GM23248 (cell line): ENCODE measurements at places on chromosomes 2 and 18. TPM values are rescaled to one million over a fixed set of nuclear protein-coding genes. Genes with fewer than 3 reads are reported as not detected.

Gene SPDYA
- polyA plus RNA-seq, result 0.56 and 1.2 TPM in 2 replicates

Gene PDE11A
- 0.34 and 0.75 TPM in 2 replicates for polyA plus RNA-seq

DNA sequence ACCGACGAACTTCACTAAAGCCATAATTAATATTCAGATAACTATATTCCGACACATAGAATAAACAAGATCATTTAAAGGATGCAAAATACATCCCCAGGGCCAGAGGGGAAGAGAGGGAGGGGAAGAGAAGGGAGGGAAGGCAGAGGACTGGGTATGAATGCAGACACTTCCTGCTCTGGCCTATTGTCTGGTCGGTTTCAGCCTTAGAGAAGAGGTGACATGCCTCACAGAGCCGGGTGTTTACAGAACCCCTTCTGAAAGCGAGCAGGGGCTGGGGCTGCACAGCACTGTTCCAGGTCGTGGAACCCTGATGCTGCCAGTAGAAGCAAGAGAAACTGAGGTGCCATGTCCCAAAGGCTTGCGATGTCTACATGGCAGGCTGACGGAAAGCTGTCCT is 31.0 kb downstream of the CELF4 start:
- H3K27ac ChIP-seq, result no peak overlapping the region
- no peaks in the 10 kb centered on the region for H3K4me1 ChIP-seq
- H3K36me3 ChIP-seq, result no peaks in the 10 kb centered on the region
- no peak overlapping the region for H3K4me3 ChIP-seq

DNA sequence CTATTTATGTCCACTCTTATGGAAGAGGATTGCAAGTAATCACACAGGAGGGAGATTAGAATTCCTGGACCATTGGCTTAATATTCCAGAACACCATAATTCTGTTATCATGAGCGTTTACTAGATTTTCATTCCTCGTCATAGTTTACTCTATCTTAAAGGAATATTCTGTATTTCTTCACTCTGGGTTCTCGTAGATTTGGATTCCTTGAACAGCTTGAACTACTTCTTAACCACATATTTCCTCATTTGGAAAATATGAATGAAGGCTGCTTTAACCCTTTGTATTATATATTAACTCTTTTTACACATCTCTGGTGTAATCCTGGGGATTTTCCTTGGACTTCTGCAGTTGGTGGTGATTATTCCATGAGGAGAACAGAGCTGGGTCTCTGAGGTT is 46.3 kb upstream of the CCBE1 start:
- peak; percentile 57 for DNase-seq
- H3K4me3 ChIP-seq, result no peak overlapping the region; the same call in 1 of the 2 replicates
- no peaks in the 10 kb centered on the region for H3K36me3 ChIP-seq

DNA sequence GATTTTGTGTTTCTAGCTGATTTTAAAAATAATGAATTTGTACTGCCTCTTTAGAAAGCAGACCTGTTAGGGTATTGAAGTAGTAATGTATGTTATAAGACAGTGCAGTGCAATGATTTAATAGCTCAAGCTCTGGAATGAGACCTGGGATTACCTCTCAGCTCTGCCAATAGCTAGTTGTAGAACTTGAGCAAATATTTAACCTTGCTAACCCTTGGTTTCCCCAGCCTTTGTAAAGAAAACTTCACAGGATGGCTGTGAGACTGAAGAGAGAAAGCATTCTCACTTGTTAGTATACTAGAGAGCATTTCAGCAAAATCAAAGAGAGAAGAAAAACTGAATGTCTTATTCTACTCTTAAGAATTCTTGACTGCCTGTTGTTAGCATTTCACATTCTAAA is 293.9 kb downstream of the KIAA1328 start:
- H3K4me3 ChIP-seq, result no peak overlapping the region
- no peaks in the 10 kb centered on the region for H3K4me1 ChIP-seq
- H3K36me3 ChIP-seq, result no peaks in the 10 kb centered on the region
- no peaks in the 10 kb centered on the region for H3K27me3 ChIP-seq
- no peak for DNase-seq

GRCh38 chr18:79429785-79430281 is 34.1 kb downstream of the NFATC1 start:
- H3K4me1 ChIP-seq, result no peaks in the 10 kb centered on the region
- no peak overlapping the region for H3K27ac ChIP-seq
- H3K4me3 ChIP-seq, result no peak overlapping the region
- H3K27me3 ChIP-seq, result no peaks in the 10 kb centered on the region

DNA sequence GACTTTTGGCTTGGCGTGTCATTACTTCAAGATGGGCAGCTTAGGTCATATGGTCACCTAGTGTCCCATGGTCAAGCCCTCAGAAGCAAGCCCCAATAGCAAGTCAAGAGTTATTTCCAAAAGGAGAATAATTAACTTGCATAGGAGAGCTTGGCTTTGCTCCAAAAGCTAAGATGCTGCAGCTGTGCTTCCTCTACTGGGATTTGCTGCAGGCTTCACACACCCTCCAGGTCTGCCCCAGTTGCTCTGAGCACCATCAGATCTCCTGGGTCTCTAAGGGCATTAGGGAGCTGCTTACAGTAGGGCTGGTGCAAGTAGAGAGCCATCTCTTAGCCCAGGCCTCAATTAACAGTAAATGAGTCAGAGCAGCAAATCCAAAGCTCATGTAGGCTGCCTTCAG is 46.6 kb downstream of the THUMPD2 start:
- peak; percentile 11 for DNase-seq
- H3K36me3 ChIP-seq, result peaks cover 17% of the 10 kb centered on the region
- no peak overlapping the region for H3K4me3 ChIP-seq
- H3K27me3 ChIP-seq, result no peaks in the 10 kb centered on the region
- H3K27ac ChIP-seq, result no peak overlapping the region
- peaks cover 21% of the 10 kb centered on the region for H3K4me1 ChIP-seq

GRCh38 chr2:70861777-70862625 is 26.4 kb upstream of the CD207 start:
- H3K4me3 ChIP-seq, result no peak overlapping the region
- DNase-seq, result peak; percentile 83
- peaks cover 69% of the 10 kb centered on the region for H3K27me3 ChIP-seq
- no peaks in the 10 kb centered on the region for H3K4me1 ChIP-seq

DNA sequence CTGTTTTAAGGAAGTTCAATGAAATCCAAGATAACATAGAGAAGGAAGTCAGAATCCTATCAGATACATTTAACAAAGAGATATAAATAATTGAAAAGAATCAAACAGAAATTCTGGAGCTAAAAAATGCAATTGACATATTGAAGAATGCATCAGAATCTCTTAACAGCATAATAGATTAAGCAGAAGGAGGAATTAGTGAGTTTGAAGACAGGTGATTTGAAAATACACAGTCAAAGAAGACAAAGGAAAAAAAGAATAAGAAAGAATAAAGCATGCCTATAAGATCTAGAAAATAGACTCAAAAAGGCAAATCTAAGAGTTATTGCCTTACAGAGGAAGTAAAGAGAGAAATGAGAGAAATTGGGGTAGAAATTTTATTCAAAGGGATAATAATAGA is 204.1 kb downstream of the SS18 start:
- no peak overlapping the region for H3K4me3 ChIP-seq
- H3K36me3 ChIP-seq, result no peaks in the 10 kb centered on the region
- no peak for DNase-seq
- H3K27ac ChIP-seq, result no peak overlapping the region

- no peak overlapping the region for H3K27ac ChIP-seq
- no peaks in the 10 kb centered on the region for H3K4me1 ChIP-seq
- H3K36me3 ChIP-seq, result no peaks in the 10 kb centered on the region
- H3K27me3 ChIP-seq, result no peaks in the 10 kb centered on the region
- no peak for DNase-seq
Measured at GRCh38 chr2:125643585-125643984, 1012.4 kb upstream of the GYPC start.

- H3K27ac ChIP-seq, result no peak overlapping the region
- H3K4me3 ChIP-seq, result no peak overlapping the region
- no peaks in the 10 kb centered on the region for H3K4me1 ChIP-seq
- no peak for DNase-seq
- H3K27me3 ChIP-seq, result peaks cover 4% of the 10 kb centered on the region
Measured at GRCh38 chr2:36800381-36800780, 103.9 kb downstream of the VIT start.

DNA sequence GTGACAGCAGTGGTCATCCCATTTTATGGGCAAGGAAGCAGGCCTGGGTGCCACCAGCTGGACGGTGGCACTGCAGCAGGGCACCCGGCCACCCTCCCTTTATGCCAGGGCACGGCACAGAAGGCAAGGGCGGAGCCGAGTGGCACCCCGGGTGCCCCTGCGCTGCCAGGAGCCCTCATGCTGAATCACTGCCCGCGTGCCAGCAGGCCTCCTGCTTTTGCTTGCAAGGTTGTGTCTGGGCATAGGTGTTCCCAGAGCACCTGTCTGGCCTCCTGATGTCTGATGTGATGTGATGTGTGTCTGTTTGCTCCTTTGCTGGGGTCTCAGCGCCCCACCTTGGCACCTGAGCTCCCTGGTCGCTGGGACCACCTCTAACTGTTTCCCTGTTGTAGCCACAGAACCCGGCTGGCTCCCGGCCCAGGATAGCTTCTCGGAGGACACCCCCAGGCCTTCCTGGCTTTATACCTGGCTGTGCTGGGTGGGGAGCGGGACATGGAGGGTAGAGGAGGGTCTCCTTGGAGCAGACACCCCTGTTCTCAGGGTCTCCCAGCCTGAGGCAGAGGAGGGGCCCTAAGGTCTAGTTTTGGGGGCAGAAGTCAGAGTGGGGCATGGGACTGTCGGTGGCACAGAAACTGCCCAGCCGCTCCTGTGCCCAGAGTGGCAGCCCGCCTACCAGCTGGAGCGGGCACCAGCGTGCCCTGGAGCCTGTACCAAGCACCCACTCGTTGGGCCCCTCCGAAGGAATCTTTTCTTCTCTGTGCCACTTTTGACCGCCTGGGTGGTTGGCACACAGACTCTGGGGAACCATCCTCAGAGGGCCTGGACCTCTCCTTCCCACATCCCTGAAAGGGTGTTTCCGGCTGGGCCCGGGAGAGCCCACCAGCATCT is 3.6 kb downstream of the GPC1 start:
- no peak overlapping the region for H3K27ac ChIP-seq
- DNase-seq, result no peak
- H3K4me3 ChIP-seq, result no peak overlapping the region
- H3K4me1 ChIP-seq, result peaks cover 4% of the 10 kb centered on the region; the same call in 1 of the 2 replicates
- no peaks in the 10 kb centered on the region for H3K27me3 ChIP-seq
- H3K36me3 ChIP-seq, result no peaks in the 10 kb centered on the region

DNA sequence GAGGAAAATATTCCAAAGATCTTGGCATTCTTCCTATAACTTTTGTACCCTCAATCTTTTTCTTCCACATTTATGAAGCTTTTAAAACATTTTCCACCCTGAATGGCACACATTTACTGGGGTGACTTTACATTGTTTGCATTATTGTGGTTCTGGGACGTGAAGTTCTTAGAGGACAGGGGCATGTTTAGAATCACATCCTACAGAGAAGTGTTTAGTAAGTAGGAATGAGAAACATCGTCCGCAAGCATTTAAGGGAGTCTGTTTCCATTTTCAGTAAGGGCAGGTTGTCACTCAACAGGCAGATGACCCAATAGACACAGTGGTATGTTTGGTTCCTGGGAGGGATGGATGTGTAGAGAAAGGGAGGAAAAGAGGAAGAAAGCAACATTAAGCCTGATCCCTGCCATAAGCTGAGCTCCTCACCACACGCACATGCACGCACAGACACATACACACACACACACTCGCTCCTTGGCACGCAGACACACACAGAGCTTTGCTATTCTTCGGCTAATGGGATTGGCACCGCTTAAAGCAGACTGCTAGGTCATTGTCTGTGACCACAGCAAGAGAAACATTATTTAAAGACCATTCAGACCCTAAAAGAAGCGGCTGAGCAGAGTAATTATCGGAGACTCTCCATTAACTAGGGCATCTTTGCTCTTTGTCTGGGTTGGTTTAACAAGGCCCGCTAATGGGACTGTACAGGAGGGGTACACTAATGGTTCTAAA is 14.2 kb upstream of the PLEKHM3 start:
- 0 out of 2 replicates have a peak, but pooled peaks cover 13% of the 10 kb centered on the region for H3K4me1 ChIP-seq
- no peak overlapping the region for H3K27ac ChIP-seq
- H3K36me3 ChIP-seq, result no peaks in the 10 kb centered on the region
- no peak for DNase-seq

GRCh38 chr18:61765097-61765496 is 127.7 kb downstream of the RNF152 start:
- no peaks in the 10 kb centered on the region for H3K36me3 ChIP-seq
- peak overlapping the region; percentile 38 for H3K27ac ChIP-seq
- H3K4me3 ChIP-seq, result peak overlapping the region; percentile 47; the same call in 1 of the 2 replicates
- H3K27me3 ChIP-seq, result no peaks in the 10 kb centered on the region
- peaks cover 16% of the 10 kb centered on the region for H3K4me1 ChIP-seq

DNA sequence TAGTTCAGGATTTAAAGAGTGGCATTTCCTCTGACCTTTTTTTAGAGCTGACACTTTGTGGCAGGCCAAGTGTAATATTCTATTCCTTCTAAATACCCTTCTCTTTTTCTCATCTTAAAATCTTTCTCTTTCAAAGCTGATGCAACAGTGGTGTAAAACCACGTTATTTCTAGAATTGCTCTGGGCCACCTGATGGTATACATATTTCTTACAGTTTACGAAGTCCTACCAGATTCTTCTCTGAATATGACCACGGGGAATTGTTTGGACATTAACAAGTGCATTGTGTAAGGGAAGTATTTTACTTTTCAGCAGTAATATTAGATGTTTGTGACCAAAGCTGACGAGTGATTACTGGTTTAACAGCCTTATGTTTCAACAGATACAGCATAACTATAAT is 109.9 kb downstream of the PTPRM start:
- H3K4me1 ChIP-seq, result no peaks in the 10 kb centered on the region
- DNase-seq, result no peak
- H3K36me3 ChIP-seq, result no peaks in the 10 kb centered on the region
- no peak overlapping the region for H3K27ac ChIP-seq
